ENCODE measurements at places on chromosomes 3 and 15.

DNA sequence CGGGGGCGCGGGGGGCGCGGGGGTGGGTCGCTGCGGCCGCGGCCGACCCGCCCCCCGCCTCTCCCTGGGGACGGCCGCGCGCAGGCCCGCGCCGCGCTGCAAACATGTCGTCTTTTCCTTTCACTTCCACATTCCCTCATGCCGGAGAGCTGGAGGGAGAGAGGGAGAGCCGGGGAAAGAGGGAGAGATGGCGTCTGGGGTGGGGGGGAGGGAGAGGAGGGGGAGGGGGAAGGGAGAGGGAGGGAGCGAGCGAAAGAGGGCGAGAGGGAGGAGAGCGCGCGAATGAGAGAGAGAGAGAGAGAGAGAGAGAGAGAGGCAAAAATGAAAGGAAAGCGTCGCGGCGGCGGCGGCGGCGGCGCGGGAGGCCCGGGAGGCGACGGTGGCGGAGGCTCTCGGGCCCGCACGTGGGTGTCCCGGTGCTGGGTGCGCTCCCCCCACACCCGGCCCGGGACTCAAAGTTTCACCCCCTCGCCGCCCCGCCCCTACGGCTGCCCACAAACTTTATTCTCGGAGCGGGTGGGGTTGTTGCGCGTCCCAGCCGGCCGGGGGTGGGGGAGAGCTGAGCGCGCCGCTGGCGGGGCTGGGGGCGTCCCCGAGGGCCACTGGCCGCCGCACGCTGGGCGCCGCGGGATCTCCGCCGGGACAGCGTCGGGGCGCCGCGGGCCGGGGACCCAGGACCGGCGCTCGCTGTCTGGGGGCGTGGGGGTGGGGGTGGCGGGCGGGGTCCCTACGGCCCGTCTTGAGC, 731 bp downstream of the ZNF710 start:
- peak; percentile 77 for DNase-seq

DNA sequence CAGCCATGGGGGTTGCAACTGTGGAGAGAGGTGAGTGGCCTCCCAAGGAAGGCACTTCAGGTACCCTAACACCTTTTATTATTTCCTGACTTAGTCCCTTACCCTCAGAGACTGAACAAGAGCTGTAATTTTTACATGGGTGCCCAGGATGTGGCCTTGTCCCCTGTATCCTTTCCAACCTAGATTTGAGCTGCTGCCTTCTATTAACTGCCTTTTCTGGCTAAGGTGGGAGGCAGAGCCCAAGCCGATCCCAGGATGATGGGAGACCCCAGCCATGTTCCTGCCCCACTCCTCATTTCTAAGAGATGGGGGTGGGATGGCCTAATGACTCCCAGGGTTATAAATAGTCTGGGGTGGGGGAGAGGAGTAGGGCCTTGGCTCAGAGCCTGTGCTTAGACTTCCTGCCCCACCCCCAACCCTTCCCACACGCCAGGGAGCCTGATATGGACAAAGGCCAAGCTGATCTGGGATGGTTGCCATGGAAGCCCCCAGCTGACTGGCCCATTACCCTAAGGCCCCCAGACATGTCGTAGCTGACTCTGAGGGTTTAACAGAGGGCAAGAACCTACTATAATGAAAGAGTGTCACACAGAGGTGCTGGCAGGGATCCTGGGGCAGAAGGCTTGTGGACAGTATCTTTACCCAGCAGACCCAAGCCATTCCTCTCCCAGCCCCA, 1.9 kb downstream of the KLHDC8B start:
- no peak for DNase-seq

DNA sequence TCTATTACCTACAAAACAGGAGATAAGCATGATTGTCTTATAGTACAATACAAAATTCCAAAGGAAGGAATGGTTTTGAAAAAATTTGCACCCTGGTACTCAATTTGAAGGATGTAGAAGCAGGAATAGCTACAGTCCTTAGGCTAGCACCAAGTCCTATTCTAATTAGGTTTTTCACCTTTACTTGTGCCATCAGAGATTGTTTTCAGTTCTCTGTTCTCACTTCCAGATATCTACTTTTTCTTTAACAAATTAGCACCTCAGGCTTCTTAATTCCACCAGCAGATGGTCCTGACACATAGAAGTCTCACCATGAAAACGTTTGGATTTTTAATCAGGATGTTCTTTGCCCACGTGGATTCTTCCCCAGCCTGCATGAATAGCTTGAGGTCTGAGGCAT, 43.8 kb downstream of the IL5RA start:
- no peak for DNase-seq

GRCh38 chr3:155917781-155918180, 47.3 kb downstream of the GMPS start:
- no peak for DNase-seq

DNA sequence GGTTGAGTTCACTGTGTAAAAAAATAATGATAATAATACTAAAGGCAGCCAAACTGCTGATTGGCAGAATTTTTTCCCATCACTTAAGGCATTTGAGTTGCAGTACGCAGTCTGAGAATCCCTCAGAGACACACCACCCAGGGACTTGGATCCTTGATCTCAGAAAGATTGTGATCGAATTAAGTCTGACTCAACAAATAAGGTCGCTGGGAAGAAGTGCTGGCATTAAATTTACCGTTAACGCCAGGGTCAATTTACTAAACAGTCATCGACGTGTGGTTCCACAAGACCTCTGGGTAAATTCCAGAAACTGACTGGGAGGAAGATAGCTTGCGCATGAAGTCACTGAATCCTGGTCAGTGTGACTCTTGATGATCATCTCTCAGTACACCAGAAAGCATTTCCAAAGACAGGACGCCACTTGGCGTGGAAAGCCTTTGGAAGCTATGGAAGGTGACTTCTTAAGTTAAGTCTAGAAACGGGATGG, 48.3 kb upstream of the CGNL1 start:
- no peak for DNase-seq

DNA sequence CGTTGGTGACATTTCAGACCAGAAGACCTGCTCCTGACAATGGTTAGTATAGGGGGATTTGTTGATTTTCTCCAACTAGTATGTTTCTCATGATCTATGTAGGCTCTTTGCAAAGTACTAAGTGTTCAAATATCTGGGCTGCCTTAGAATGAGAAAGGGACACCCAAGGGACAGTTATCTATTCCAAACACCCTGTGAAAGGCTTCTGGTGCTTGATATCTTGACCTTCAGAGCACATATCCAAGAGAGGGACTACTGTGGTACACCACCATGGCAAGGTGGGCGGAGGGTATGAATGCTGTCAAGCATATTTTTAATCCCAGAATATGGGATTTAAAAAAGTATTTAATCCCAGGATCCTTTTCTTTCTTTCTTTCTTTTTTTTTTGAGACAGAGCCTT, 1.1 kb downstream of the FANCD2OS start:
- no peak for DNase-seq

- DNase-seq = no peak
These were observed 139.5 kb downstream of the TJP1 start for GRCh38 chr15:29682781-29683180.

GRCh38 chr3:17315897-17316296, 426.5 kb downstream of the TBC1D5 start:
- no peak for DNase-seq

- no peak for DNase-seq
These were observed 23.9 kb upstream of the OR5H6 start for GRCh38 chr3:98240131-98240530.

DNA sequence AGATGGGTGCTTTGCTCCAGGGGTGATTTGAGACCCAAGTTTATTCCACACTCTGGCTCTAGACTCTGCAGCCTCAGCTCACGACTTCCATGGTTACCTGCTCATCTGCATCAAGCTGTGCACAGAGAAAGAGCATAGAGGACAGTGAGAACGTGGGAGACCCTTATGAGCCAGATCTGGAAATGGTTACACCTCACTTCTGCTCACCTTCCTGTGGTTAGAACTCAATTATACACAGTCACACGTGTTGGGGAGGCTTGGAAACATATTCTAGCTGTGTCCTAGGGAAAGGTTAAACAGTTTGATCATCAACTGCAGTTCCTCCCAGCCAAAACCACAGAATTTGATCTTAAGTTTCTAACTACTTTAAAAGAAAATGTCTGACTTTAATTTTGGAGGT, 1.8 kb downstream of the FETUB start:
- no peak for DNase-seq

GRCh38 chr15:41985236-41986160, 13.1 kb upstream of the EHD4 start:
- DNase-seq = no peak

DNA sequence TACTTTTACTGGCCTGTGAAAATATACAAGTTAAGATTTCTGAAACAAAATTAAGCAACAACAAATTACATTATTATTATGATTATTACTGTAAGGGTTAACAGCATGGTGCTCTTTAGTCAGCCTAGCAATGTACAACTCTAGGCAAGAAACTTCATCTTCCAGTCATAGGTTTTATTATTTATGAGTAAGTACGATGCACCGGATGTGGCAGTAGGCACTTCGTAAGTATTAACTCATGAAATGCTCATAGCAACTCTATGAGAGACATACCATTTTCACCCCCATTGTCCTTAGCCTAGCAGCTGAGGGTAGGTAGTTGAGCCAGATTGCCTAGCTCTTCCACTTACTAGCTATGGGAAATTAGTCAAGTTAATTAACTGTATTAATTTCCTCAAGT, 68.0 kb upstream of the PTPRG start:
- DNase-seq = no peak

DNA sequence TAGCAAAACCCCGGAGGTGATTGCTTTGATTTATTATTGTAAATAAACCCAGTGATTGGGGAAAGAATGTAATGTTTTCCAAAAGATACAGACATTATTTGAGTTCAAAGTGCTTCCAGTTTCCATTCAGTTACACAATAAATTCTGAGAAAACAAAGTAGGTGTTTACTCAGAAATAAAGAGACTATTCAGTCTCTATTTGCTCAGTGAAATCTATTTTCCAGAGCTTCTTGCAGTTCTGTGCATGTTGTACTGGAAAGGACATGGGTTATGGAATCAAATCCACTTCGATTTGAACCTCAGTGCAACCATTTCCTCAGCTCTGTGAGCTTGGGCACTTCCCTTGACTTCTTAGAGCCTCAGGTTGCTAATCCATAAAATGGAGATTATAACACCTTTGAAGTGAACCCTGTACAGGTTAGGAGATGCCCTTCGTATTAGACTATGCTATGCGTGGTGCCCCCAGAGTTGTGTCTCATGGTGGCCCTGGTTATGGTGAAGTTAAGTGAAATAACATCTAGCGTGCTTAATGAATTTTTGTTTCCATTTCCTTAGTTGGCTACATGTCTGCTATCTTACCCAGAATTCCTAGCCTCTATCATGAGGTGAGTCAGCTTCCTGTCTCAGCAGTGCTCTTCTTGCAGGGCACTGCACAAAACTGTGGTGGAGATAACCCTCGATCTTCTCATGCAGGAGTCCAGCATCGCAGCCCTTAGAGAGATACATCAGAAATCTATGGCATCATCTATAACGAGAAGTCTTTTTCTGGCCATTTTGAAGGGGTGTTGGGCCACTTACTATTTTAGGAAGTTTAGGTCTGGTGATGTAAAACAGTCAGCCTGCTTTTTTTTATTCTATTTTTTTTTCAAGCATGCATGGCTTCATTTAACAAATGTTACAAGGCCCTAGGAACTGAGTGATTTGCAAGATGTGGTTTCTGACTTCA, 97.7 kb downstream of the RPL39L start:
- peak; percentile 61 for DNase-seq

DNA sequence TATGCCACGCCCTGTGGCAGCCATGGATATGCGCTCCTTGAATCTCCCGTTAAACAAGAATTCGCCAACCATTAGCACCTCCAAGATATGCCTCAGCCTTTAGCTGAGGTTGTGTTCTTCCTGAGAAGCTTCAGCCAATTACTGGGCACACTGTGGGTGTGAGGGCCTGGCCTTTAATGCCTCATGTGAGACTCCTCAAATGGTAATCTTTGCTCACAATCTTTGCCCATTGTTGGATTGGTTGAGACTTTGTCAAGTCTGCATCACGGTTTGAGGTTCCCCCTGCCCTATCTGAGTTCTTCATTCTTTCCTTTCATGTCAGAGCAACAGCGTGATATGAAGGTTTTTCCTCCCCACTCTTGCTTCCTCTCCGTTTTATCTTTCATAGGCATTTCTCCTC, 108.1 kb upstream of the CCDC54 start:
- no peak for DNase-seq

DNA sequence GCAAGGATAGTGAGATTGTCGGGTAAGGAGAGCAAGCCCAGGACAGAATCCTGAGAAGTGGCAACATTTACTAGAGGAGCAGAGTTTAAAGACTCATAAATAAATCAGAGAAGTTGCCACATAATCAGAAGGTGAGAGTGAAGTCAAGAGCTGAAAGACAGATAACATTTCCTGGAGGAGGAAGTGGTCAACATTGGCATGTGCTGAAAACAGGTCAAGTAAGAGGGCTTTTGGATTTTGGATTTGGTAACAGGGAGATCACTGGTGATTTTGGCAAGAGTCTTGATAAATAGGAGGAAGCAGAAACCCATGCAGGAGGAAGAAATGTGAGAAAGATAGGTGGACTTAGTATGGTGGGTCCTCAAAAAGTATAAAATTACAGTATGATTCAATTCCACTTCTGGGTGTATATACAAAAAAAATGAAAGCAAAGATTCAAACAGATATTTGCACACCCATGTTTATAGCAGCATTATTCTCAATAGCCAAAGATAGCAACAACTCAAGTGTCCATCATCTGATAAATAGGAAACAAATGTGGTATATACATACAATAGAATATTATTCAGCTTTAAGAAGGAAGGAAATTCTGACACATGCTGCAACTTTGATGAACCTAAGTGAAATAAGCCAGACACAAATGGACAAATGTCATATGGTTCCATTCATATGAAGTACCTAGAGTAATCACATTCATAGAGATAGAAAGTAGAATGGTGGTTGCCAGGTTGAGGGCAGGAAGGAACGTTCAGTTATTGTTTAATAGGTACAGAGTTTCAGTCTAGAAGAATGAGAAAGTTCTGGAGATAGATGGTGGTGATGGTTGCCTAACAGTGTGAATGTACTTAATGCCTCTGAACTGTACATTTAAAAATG, 27.3 kb upstream of the MBNL1 start:
- DNase-seq = no peak

- DNase-seq = no peak
These were observed 54.4 kb downstream of the ISG20 start for GRCh38 chr15:88693191-88693590.
